DMS153 (cell line): ENCODE measurements at places on chromosomes 7 and 10.

- DNase-seq, result no peak
Observed at GRCh38 chr7:118288098-118288497, 63.6 kb downstream of the ANKRD7 start.

DNA sequence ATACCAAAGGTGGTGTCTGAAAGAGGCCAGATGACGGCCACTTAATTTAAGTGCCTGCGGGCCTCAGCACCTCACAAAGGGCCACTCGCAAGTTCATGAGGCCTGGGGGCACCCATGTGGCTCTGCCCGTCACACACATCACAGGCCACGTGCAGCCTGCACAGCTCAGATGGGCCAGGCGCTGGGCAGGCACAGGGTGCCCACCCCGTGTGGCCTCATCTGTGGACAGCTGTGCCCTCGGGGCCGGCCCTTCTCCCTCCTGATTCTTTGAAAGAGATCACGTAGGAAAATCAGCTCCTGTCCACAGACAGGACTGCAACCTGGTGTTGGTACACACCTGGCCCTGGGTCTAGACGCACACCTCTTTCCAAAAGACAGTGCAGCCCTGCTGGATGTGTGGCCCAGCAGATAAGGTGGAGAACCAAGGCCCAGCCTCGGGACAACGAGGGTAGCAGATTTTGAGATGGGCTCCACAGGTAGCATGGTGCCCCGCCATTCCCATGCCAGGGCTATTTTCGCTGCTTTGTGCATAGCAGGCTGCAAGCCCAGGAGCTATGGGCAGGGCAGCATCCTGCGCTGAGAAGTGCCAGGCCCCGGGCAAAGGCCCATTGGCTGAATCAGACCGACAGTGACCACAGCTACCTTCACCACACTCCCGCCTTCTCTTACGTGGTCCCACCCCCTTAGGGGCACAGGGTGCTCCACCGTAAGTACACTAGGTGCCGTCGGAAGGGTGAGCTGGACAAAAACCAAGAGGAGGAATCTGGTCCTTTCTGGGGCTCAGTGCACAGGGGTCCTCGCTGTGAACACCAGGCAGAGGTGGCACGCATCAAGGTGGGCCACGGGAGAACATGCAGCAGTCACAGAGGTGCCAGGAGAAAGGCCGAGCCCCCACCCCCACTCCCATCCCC is 124.5 kb downstream of the EBF3 start:
- DNase-seq, result no peak

- DNase-seq, result no peak
Observed at GRCh38 chr10:28291881-28292297, 11.0 kb downstream of the MPP7 start.

GRCh38 chr7:146660839-146661238 is 544.2 kb downstream of the CNTNAP2 start:
- DNase-seq, result no peak

- DNase-seq, result no peak
Observed at GRCh38 chr10:19944911-19945663, 128.9 kb downstream of the PLXDC2 start.

DNA sequence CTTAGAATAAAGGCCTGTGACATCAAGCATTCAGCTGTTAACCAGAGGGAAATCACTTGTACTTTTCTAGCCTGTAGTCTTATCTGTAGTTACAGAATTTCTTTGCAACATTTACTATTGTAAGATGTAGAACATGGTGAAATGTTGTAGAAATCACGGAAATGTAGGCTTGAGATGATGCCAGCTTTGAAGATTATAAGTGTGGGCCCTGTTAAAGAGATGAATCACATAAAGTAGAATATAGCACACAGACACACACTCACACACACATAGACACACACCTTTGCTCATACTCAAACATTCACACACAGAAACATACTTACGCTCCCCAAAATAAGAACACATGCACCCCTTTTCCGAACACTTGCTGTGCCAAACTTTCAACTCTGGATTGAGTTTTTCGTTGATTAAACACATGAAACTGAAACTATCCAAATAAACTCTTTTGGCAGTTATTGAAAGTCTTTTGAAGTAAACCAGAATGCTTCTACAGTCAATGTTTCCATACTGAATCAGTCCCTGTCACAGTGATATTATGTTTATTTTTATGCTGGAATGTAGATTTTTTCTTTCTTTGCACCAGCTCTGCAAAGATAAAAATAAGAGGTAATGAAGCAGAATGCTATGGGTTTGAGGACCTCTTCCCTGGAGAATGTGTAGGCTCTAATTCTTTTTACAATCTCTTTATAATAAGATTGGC is 230.3 kb upstream of the MEOX2 start:
- DNase-seq, result no peak

DNA sequence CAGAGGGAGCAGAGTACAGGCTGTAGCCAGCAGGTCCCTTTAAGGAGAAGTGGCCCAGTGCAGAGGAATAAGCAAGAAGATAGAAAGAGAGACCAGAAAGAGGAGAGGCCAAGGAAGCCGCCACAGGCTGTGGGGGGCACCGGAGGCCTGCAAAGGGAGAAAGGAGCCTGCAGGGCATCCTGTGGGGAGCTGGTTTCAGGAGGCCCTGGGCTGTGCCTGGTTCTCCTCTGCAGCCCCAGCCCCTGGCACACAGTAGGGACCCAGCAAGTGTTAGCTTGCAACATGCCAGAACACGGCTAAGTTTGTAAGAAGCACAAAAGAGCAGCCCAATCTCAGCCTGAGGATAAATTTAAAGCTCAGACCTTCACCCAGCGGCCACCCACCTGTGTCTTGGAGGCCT is 12.3 kb upstream of the C10orf71 start:
- no peak for DNase-seq

DNA sequence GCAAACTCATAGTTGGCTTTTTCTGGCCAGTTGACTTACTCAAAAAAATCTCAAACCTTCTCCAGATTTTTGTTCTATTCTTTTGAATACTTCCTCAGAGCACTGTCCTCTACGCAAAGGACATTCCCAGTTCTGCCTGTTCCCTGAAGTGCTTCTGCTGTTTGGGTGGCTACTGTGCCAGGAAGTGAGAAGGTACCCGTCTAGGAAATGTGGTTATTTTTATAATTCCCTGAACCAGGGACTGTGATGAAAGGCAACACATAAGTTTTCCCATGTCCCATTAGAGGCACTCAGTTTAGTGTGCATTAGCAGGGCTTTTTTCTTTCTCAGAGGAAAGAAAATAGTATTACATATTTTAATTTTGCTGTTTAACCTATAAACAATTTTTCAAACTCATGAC is 370.3 kb downstream of the PHTF2 start:
- DNase-seq, result no peak

DNA sequence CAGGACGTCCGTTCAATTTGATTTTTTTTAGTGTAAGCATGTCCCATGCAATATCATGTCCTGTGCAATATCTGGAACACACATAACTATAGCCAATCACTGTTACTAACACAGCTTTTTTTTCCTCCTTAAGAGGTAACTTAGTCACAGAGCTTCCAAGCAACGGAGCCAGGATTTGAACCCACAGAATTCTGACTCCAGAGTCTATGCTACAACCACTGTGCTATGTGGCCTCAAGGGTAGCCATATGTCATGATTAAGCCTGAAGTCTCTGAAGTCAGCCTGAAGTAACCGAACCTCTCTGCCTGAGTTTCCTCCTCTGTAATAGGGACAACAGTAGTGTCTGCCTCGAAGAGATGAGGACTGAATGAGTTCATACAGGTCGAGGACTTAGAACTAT is 42.2 kb upstream of the TCF7L2 start:
- DNase-seq, result no peak

DNA sequence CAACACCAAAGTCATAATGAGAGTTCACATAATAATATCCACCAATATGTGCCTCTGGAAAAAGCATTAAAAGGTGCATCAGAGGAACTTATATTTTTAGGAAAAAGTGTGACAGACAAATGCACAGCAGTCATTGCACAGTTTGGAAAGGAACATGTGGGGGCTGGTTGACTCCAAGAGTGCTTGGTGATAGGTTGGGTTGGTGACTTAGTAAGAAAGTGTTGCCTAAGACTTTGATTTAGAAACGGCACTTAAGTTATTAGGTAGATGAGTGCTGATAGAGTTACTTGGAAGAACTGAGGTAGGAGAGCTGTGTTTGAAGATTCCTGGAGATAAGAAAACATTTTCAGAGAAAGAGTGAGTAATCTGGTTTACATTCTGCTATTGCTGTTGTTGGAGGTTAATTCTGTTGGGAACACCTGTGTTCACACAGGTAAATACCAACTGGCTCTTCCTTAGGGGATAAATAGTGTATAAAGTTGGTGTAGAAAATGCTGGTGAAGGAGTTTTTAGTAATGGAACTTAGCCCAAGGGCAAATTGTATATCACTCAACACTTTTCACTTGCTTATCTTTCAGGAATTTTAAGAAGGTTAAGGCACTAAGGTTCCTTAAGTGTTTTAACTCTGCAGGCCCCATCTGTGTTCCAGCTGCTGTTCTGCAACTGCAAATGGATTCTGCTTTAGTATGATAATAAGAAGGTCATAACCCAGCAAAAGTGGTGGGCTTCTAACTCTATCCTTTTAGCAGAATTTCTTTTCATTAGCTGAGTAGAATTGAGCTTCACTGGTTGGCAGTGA is 196.1 kb downstream of the NSUN6 start:
- no peak for DNase-seq

DNA sequence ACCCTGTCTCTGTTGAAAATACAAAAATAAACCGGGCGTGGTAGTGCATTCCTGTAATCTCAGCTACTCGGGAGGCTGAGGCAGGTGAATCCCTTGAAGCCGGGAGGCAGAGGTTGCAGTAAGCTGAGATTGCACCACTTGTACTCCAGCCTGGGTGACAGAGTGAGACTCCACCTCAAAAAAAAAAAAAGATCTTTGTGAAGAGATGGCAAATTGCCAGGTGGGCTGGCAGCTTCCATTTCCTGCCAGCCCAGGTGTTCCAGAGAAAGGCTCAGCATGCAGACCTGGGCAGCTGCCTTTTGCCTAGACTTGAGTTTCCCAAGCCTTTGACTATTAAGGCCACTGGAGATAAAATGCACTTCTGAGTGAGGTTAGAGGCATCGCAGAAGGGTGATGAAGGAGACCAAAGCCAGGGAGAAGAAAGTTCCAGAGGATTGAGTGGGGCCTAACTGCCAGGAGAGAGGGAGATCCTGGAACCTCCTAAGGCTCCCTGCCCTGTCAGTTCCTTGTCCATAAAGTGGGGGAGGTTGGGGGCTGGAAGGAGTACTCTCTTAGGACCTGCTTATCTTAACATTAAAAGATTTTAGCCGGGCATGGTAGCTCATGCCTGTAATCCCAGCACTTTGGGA is 10.0 kb upstream of the DDIT4 start:
- DNase-seq, result peak; percentile 95

DNA sequence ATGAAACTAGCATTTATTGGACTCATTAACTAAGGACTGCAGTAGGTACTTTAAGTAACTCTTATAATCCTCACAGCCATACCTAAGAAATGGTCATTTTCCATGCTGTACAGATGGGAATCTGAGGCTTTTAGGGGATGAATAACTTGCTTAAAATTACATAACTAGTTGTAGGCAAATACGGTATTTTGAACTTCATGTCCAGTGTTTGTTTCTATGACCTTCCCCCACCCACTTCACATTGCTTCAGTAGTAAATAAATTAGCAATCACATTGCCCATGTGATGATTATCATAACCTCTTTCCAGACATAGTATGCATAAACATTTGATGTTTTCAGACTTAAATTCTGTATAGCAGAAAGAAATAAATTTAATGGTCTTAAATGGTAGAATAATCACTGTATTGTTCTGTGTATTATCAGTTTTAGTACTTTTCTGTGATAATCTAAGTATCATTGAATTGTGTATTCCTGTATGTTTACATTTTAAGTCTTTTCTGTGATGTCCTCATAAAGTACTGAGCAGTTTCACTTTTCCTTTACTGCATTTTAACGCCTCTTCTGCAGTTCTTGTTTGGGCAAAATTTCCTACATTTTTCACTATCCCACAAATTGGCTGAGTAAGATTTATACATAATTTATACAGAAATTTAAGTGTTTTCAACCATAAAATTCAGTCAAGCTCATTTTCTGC is 48.3 kb downstream of the ANKIB1 start:
- no peak for DNase-seq

GRCh38 chr10:110032801-110033700 is 25.3 kb downstream of the ADD3 start:
- DNase-seq, result no peak
